ENCODE measurements at places on chromosomes 2 and 18. TPM values are rescaled to one million over a fixed set of nuclear protein-coding genes. Genes with fewer than 3 reads are reported as not detected.

GRCh38 chr2:232839411-232840079 lies 30.5 kb upstream of the SNORC start:
- DNase-seq, result no peak

DNA sequence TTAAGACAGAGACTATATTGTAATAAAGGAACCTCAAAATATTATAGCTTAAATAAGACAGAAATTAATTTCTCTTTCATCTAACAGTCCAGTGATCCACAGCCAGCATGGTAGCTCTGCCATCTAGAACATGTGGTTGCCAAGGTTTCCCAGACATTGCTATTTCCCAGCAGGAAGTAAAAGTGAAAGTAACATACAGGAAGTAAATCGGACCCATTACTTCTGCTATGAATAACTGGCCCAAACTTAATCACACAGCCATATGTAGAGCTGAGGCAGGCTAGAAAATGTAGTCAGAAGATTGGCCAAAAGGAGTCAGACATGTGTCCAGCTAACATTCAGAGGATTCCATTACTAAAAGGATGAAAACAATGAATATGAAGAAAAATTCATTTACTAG lies 71.0 kb downstream of the NOL4 start:
- DNase-seq, result no peak

- DNase-seq, result no peak
Measured at GRCh38 chr2:59314031-59314766, 1073.1 kb upstream of the FANCL start.

DNA sequence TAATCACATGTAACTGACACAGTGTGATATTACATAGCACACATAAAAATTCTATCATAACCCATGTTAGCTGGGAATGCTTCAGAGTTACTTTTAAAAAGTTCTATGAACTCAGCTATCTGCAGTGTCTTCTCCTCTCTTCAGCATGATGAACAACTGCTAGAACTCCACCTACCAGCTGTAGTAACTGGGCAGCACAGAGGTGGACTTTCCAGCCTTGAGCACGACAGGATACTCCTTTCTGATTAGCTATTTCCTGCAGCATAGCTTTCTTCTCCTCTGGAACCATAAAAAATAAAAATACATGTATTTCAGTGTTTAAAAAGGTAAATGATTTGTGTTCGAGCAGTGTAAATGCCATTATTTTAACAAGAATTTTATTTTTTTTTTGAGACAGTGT lies 59.5 kb upstream of the AMMECR1L start:
- DNase-seq, result no peak

DNA sequence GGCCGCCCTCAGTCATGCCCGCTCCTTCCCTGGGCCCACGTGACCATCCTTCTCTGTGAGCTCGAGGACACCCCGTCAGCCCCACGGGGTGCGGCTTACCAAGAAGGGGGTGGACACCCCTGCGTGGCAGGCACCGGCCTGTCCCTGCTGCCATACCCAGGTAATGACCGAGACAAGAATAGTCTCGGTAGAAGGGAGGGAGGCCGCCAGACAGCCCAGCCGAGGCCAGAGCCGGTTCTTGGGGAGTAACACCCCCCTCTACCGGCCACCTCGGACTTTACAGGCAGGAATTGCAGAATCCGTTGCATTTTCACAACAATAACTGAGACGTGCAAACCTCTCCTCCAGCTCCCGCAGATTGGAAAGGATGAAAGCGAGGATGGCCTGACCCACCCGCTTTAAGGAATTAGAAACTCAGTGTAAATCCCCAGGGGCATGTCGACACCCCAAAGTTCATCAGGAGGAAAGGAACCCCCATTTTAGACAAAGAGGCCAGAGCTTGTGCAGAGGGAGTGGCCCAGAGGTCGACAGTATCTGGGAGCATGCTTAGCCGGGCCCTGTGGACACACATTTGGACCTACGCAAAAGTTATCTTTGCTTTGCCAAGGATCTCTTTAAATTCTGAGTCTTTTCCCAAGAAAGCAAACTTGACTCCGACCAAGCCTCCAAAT lies 60.1 kb upstream of the GLI2 start:
- DNase-seq, result no peak

INSIG2 gene
- polyA plus RNA-seq, result 4.8 TPM

FSHR gene
- not detected for polyA plus RNA-seq

DNA sequence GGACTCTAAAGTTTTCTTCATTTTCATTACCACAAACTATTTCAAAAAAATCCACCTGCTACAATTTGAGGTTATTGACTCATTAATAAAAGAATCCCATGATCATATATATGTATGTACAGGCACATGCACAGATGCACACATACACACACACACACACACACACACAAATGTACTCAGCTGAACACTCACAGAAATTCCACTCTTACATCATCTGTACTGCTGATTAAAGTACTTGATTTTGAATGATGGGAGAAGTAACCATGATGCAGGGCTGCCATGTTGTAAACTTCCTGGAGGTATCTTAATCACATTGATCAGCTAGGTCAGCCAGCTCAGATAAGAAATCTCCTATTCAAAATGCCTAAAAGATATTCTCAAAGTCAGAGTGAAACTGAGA lies 1313.2 kb upstream of the NRXN1 start:
- DNase-seq, result no peak

DNA sequence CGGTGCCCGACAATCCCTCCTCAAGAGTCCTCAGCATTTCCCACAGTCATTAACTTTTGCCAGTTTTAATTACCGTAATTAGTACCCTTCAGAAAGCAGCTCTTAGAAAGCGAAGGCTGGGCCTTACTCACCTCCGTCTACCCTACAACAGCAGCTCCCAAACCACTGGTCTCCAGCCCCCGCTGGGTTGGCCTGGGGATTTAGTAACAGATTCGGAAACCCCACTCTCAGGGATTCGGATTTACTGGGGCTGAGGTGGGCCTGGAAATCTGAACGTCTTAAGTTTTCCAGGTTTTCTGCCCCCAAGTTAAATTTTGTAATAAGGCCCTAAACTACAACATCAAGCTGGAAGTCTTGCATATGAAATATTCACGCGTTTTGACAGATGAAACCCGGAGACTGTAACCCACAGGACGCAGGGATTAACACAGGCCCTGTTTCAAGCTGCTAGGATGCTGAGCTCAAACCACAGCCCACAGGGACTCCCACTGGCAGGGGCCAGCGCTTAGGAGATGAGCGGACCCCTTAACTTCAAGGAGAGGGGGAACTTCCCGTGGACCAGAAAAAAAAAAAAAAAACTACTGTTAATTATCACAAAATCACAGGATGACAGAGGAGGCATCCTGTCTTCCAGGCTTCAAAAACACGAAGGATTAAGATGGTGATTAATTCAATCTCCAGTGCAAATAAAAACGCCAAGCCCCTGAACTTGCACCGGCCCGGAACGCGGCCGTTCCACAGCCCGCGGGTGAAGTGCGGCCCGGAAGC lies 985 bp downstream of the ILKAP start:
- no peak for DNase-seq

DNA sequence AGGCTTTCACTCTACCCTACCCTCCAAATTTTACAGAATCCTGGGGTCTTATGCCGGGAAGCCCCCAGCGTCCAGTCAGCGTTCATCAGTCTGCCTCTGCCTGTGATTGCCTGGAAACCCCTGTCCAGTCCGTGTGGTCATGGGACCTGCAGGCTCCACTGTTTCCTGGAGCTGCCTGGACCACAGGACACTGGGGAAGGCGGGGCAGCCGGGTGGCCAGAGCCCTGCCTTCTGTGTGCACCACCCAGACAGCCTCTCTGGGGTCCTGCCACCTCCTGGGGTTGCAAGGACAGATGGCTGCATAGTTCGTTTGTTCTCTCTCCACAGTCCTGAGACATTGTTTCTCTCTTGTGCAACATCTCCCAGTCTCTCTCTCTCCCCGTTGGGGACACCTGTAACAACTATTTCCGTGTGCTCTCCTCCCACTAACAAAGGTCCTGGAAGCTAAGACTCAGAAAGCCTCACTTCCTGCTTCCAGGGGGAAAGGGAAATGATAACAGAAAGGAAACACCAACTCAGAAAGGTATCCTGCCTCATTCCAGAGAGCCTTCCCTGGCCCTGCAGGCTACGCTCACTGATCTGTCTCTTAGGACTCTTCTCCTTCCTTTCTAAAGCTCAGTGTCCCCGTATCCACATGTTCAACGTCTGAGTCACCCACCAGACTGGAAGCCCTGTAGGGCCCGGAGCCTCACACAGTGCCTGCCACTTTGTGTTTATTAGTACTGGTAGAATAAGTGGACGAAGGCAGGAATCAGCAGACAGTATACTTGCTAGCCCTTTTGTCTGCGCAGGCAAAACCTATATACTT lies 192.8 kb upstream of the RAB12 start:
- no peak for DNase-seq
